ENCODE measurements at places on chromosomes 11 and 22.

DNA sequence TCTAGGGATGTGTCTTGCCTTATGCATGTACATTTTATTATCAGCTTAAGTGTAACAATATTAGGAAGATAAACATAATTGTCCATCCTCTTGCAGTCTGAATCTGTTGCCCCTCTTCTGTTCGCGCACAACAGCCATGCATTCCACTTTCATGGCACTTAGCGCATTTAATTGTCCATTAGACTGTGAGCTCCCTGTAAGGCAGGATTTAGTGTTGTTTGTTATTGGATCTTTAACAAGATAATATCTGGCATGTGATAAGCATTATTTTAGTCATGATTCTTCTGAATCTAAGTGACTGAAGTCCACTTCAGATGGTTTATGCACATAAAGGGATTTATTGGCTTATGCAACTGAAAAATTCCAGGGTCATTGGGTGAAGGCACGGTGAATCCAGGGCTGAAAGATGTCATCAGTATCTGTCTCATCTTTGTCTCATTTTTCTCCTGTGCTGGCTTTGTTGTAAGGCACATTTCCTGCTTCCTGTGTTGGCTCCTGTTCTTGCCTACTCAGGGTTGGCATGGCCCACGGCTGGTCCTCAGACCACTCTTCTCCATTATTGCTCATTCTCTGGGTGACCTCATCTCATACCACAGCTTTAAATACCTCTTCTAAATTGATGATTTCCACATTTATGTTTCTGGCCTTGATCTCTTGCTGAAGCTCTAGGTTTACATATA, 37.6 kb downstream of the ATXN10 start:
- no peak for DNase-seq

GRCh38 chr11:3736816-3737215, 60.5 kb downstream of the NUP98 start:
- no peak for DNase-seq

GRCh38 chr11:42524534-42525227, 787.1 kb upstream of the API5 start:
- no peak for DNase-seq

DNA sequence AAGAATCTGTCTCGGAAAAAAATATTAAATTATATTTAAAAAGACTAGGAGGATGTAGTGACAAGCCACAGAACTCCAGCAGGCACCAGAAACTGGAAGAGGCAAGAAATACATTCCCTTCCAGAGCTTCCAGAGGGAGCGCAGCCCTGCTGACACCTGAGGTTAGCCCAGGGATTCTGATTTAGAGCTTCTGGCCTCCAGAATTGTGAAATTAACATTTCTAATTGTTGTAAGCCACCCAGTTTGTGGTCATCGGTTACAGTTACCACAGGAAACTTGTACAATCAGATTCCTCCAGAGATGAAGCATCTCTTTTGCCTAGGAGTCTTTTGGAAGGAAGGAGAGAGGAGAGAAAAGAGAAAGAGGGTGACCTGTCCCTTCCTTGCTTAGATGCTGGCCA, 6.4 kb upstream of the UBASH3B start:
- no peak for DNase-seq

- no peak for DNase-seq
Measured at GRCh38 chr11:11230087-11230486, 123.0 kb downstream of the CSNK2A3 start.

Data from activated CD4-positive, alpha-beta T cell treated with anti-CD3 and anti-CD28 coated beads for 1 hour (primary cell).